KG1 (cell line): ENCODE measurements at places on chromosomes 5 and 9.

DNA sequence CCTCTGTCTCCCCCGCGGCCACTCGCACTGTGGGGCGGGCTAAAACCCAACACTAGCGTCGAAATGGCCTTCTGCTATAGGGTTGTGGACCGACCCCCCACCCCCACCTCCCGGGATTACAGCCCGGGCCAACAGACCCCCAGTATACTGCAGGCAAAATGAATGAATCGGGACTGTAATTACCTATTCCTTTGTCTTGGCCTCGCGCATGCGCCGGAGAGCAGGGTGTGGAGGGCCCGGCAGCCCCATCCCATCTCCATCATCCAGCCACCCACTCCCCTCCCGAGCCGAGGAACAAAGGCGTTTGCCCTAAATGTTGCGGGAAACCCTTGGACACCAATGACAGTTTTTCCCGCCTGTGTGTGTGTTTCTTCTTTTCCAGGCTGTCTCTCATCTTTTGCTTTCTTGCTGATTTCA lies 1.6 kb downstream of the BASP1 start:
- no peak for DNase-seq

- no peak for DNase-seq
Observed at GRCh38 chr9:128011071-128011817, 30.5 kb upstream of the EEIG1 start.

- no peak for DNase-seq
Observed at GRCh38 chr5:162852134-162852533, 585.3 kb upstream of the CCNG1 start.

DNA sequence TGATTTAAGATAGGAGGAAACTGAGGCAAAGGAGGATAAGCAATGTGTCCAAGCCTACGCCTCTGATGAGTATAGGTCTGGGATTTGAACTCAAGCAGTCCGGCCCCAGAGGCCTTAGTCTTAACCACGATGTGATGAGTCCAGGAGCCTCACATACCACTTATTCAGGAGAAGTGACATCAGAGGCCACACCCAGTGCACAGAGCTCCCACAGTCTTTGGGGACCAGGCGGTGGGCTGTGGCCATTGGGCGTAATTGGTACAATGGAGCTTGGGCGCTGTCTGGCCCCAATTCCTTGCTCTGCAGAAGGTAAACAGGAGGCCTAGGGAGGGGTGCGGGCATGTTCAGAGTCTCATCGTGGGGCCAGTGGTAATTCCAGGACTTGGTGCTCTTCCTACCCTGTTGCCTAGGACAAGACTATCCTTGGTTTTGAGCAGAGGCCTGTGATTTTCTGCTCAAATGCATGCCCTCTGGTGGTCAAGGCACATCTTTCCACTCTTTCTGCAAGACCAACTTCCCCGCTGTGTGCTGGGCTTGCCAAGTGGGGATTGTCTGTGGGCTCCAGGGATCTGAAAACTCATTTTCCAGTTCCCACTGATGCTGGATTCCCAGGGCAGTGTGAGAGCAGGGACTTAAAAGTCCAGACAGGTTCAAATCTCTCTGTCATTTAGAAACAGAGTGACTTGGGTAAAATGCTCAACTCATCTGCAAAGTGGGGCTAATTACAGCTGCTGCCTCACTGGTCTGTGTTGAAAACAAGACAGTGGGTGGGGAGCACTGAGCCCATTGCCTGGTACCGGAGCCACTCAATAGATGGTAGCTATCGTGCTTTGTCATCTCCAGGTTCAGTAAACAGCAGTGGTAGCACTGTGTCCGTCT lies 15.8 kb downstream of the NDST1 start:
- DNase-seq, result no peak

DNA sequence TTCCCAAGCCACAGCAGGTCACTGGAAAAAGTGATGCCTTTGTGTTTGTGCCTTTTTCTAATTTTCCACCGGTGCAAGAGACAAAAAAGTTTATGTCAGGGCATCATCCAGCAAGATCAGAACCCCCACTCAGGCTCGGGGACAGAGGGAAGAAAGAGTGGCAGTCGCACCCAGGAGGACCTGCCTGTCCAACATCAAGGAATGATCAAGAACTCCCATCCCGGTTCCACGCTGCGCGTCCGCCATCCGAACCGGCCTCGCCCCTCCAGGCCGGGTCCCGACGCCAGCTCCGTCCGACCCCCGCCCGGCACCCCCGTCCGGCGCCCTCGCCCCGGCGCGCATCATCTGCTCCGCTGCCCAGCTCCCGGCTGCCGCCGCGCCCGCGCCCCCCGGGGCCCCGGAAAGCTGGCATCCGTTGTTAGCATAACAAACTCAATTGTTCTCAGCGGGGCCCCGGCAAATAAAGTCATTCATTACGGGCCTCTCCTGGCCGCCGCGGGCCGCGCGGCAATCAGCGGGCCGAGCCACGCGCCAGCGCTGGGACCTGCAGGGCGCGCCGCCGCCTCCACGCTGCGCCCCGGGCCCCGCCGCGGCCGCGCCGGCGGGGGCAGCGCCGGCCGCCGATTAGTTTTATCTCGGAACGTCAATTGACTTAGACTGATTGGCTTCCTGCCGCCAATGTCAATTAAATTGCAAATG lies 48.1 kb downstream of the PAX5 start:
- no peak for DNase-seq

GRCh38 chr5:92849756-92850155 lies 731.3 kb downstream of the NR2F1-AS1 start:
- no peak for DNase-seq

GRCh38 chr5:61332358-61332749 lies 296 bp downstream of the ZSWIM6 start:
- DNase-seq, result no peak

DNA sequence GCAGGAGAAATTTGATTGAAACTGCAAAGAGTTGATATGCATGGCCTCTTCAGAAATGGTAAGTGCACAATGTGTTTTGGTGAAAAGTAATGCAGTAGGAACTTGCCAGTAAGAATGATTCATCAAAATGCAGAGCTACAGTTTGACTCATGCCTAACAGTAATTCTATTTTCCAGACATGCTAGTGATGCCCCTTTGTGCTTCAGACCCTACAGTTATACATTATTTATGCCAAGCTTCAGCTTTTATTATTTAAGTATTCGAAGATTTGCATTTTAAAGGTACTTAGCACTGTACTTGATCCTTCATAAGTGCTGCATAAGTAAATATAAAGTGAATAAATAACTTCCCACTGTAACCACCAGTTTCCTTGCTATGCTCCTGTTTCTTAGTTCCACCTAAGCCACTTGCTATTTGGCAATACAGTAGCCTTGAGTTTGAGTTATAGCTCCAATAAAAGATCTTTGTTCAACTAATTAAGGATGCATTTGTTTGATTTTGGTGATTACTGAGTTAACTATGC lies 3.6 kb upstream of the SPATA31E1 start:
- DNase-seq, result no peak
